ENCODE measurements at places on chromosomes 6 and 20. TPM values are rescaled to one million over a fixed set of nuclear protein-coding genes. Genes with fewer than 3 reads are reported as not detected.

ZC2HC1B gene
- total RNA-seq: not detected

DNA sequence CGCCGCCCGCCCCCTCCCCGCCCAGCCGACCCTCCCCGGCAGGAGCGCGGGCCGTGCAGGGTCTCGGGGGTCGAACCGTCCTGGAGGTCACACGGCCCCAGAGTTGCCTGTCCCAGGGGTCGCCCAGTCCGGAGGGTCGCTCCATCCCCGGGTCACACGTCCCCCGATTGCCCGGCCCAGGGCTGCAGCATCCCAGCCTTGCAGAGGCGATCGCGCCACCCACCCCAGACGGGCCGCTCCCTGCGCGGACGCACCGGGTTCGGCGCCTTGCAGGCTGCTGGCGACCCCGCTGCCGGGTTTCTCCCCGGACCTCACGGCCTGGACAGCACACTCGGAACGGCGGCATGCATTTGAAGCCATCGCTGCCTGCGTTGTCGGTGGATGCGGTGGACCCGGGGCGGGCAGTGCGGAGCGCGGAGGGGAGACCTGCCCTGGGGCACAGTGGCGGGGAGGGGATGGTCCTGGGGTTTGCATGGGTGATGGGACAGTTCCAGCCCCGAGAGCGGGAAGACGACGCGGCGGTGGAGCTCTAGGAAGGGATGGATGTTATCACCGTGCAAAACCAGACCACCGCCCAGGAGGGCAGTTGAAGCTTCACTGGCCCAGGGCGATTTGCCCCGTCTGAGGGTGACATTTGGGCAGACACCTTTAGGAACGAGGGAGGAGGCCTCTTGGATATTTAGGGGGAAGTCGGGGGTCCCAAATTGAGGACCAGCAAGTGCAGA, 22.7 kb upstream of the FRMD1 start:
- DNase-seq: no peak

GRCh38 chr20:43376831-43377230, 80.9 kb upstream of the SRSF6 start:
- no peak for DNase-seq

PROKR2 gene
- total RNA-seq: not detected

RIMS1 gene
- not detected for total RNA-seq

PSORS1C1 gene
- not detected for total RNA-seq

GSTA3 gene
- not detected for total RNA-seq

GRCh38 chr20:13142143-13142542, 78.9 kb upstream of the ISM1 start:
- DNase-seq: no peak

DNA sequence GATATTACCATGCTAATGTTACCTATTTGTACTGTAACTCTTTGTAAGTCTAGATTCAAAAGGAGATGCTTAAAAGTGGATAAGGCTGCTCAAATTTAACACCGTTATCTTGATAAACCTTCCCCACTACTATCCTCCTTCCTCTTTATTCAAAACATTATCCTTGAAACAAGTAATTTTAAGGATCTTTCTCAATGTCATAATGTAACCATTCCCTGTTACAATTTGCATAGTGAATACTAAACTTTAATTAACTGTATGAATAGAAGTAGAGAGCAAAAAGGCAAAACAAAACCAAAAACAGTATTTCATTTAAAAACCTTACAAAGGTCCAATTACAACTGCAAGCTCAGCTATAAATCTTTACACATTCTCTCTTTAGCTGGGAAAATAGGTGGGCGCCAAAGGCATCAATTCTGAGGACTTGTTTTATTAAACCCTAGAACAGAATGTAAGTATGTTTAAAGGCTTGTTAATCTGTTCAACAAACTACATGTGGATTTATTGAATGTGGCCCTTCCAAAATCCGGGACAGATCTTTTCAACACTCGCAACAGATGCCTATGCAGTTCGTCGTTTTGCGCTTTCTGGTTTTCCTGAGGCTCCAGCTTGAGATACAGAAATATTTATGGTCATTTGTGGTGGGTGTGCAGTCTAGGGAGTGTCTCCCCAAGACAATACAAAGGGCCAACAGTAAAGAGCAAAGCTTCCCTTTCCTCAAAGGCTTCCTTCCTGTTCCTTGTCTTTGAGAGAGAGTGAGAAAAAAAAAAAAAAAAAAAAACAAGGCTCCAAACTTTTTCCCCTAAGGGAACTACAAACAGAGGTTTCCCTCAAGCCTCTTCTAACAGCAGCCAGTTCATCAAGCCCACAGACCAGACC, 15.1 kb downstream of the KIF13A start:
- no peak for DNase-seq

RSPO4 gene
- total RNA-seq: not detected

DNA sequence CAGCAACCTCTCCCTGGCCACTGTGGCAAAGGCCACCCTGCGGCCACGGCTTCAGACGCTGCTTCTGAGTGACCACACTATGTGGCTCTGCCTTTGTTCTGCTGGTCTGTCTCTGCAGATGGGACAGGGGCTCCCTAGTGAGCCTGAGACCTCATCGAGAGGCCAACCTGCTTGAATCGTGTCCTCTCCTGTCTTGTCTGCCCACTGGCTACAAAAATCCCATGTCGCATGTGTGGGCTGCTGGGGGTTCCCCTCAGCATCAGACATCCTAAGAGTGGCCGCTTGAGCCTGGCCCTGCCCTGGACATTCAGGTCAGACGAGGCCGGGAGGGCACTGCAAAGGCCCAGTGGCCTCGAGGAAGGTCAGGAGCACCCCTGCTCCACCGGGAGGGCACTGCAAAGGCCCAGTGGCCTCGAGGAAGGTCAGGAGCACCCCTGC, 222.9 kb downstream of the DLL1 start:
- no peak for DNase-seq

DNA sequence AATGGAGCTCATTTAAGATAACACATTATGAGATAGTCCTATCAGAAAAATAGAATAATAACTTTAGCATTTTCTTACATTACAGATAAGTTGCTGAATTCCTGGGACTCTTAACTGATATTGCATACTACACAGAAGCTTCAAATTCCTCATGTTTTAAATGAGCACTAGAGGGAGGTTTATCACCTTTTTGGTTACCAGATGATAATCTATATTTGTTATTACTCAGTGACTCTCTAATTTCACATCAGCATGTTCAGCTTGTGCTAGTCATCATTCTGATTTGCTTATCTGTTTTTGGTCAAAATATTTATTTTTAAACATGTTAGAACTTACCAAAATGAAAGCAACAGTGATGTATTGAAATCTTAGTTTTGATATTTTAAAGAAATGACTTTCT, 20.5 kb upstream of the GJA10 start:
- no peak for DNase-seq
